Vagina (tissue), 2 donors: ENCODE measurements at places on chromosomes 3 and 15.
A peak's percentile ranks its signal among the peaks of the same experiment; 100 is the strongest.

DNA sequence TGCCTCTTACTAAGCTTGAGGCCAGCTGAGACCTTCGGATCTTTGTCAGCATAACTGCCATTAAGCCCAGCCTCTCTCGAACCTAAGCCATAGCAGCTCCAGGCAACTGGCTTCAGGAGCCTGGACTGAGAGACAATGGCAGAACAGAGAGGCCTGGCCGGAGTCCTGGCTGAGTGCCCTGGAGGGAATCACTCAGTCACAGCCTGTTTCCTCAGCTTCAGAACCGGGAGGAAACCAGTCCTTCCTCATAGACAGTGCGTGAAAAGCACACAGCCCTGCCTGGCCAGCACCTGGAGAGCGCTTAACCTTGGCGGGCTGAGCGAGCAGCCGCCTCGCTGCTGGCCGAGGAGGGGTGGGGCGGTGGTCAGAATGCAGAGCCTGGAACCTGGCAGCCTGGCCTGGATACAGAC is 21.6 kb downstream of the RNU5B-1 start:
- DNase-seq = no peak
- no peaks in the 10 kb centered on the region for H3K27me3 ChIP-seq
- no peak overlapping the region for H3K4me3 ChIP-seq
- H3K4me1 ChIP-seq = no peaks in the 10 kb centered on the region
- no peak overlapping the region for H3K27ac ChIP-seq
- no peaks in the 10 kb centered on the region for H3K36me3 ChIP-seq

GRCh38 chr15:65512807-65513416 is 4.6 kb downstream of the DPP8 start:
- peak overlapping the region; percentile 9 for H3K4me3 ChIP-seq
- H3K27me3 ChIP-seq = no peaks in the 10 kb centered on the region
- DNase-seq = no peak
- H3K27ac ChIP-seq = peak overlapping the region; percentile 68
- peaks cover 55% of the 10 kb centered on the region for H3K4me1 ChIP-seq

- H3K4me3 ChIP-seq = no peak overlapping the region
- peaks cover 77% of the 10 kb centered on the region for H3K4me1 ChIP-seq
- DNase-seq = no peak
- peak overlapping the region; percentile 72 for H3K27ac ChIP-seq
- no peaks in the 10 kb centered on the region for H3K27me3 ChIP-seq
Observed at GRCh38 chr3:8554696-8555095, 53.1 kb downstream of the LMCD1 start.

GRCh38 chr15:52546031-52546751 is 17.5 kb upstream of the MYO5A start:
- H3K27me3 ChIP-seq = no peaks in the 10 kb centered on the region
- DNase-seq = no peak
- no peaks in the 10 kb centered on the region for H3K36me3 ChIP-seq
- H3K4me3 ChIP-seq = no peak overlapping the region

GRCh38 chr3:56761887-56762651 is 39.7 kb downstream of the ARHGEF3 start:
- DNase-seq = no peak
- H3K4me3 ChIP-seq = no peak overlapping the region
- H3K27ac ChIP-seq = no peak overlapping the region

DNA sequence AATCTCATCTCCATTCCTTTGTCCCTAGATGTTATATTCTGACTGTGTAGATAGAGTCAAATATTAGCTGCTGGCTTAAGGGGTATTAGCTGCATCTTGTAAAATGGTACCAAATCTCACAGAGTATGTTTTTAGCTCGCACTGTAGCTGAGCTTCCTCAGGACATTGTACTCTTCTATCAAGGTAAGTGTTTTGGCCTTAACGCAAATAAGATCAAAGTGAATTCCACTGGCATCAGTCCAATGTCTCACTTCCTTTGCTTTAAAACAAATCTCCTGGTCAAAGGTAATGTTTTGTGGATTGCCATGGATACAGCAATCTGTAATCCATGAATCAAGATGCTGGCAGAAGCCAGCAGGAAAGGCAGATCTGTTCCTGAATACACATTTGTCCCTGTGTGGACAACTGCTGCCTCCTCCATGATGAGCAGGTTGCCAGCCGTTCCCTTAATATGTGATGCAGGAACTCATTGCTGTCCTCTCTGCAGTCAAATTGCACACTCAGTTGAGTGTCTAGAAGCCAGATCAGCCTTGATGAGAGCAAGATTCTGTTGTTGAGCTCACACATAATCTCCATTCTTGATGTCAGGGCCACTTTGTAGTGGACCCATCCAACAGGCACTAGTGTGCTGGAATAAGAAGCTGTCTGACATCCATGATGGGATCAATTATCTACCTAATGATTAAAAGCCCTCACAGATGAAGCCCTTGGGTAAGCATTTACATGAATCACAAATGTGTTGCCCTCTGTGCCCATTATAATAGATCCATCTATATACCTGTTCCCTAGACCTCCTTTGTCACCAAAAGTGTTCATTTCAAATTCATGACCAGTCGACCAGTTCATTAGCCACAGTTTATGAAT is 96.6 kb upstream of the AGTR1 start:
- no peak overlapping the region for H3K27ac ChIP-seq
- no peaks in the 10 kb centered on the region for H3K27me3 ChIP-seq
- no peak for DNase-seq

GRCh38 chr15:99426431-99427105 is 139.2 kb upstream of the MEF2A start:
- H3K36me3 ChIP-seq = no peaks in the 10 kb centered on the region
- H3K4me1 ChIP-seq = peaks cover 23% of the 10 kb centered on the region
- peak overlapping the region; percentile 78 for H3K27ac ChIP-seq
- DNase-seq = no peak
- H3K27me3 ChIP-seq = no peaks in the 10 kb centered on the region

DNA sequence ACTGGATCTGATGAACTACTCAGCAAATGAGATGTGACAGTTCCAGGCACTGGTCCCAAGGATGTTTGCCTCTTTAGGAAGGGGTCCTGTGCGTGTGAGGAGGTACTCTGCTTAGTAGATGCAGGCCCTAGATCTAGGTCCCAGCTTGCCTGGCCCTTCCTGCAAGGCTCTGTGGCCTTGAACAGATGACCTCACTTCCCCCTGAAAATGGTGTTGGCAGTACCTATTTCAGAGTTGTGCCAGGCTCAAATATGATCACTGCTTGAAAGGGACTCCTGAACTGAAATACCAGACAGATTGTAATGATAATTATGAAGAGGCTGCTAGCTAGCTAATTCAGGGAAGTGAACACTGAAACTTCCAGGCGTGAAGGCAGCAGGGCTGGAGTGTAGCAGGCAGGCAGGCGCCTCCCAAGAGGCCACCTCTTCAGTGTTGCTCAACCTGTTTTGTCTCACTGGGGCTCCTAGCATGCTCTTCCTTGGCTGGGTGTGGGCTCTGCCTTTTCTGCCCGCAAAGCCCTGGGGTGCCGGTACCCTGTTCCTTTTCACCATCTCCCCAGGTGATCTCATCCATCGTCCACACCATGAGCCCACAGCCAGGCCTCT is 24.1 kb upstream of the CPNE9 start:
- no peak overlapping the region for H3K27ac ChIP-seq
- H3K27me3 ChIP-seq = no peaks in the 10 kb centered on the region
- DNase-seq = no peak
- H3K4me3 ChIP-seq = no peak overlapping the region
- no peaks in the 10 kb centered on the region for H3K4me1 ChIP-seq
- peaks cover 4% of the 10 kb centered on the region for H3K36me3 ChIP-seq

- no peaks in the 10 kb centered on the region for H3K27me3 ChIP-seq
- peaks cover 10% of the 10 kb centered on the region for H3K4me1 ChIP-seq
- no peak overlapping the region for H3K4me3 ChIP-seq
- no peaks in the 10 kb centered on the region for H3K36me3 ChIP-seq
- DNase-seq = no peak
Observed at GRCh38 chr15:42060797-42061196, 33.6 kb downstream of the PLA2G4D start.

GRCh38 chr3:105356988-105357387 is 9.7 kb upstream of the ALCAM start:
- DNase-seq = no peak
- no peaks in the 10 kb centered on the region for H3K27me3 ChIP-seq
- H3K27ac ChIP-seq = no peak overlapping the region
- H3K36me3 ChIP-seq = no peaks in the 10 kb centered on the region
- no peak overlapping the region for H3K4me3 ChIP-seq
